ENCODE measurements at places on chromosomes 6 and 20.

DNA sequence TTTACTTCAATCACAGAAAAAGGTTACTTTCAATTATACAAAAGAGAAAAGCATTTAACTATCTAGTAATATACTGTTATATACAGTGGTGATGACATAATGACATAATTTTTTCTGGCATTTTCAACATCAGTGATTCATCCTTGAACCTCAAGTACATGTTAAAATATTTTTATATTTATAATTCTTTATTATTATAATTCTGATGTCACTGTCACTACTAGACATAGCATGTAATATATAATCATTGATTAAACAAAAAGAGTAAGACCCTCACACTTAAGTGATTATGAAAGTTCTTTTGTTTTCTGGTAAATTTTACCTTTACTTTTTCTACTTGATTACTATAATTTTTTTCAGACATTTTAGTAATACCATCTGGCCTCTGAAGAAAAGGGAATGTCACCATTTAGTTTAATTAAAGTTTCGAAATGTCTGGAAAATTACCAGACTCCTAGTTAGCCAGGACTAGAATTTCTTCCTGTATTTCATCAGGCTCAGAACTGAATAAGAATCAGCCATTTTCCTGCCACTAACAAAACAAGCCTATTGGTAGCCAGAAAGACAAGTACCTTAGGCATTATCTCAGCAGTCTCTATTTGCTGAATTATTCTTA, 71.5 kb downstream of the FILIP1 start:
- DNase-seq, result no peak

GRCh38 chr6:31892821-31893220, 4.7 kb downstream of the EHMT2 start:
- DNase-seq, result no peak

- DNase-seq, result no peak
These were observed 39.0 kb upstream of the CD93 start for GRCh38 chr20:23125159-23125558.

GRCh38 chr6:89131599-89131998, 13.7 kb upstream of the SRSF12 start:
- no peak for DNase-seq

- DNase-seq, result no peak
These were observed 47.0 kb downstream of the ZDHHC14 start for GRCh38 chr6:157427969-157428368.

DNA sequence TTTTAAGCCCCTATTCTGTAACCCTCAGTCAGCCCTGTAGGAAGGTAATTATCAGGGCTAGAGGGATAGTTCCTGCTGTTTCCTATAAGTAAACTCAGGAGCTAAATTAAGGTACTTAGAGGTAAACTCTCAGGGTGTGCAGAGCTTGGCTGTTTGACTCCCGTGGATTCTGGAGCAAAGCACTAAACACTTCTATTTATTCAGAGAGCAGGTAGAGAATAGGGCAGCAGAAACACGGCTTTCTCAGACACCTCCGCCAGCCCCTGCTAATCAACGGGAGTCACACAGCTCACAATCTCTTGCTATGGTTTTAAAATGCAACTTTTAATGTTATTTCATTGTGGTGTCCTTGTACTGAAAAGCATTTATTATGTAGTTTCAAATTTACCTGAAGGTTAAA, 21.8 kb downstream of the PRKN start:
- DNase-seq, result no peak

GRCh38 chr20:4491643-4492042, 230.1 kb upstream of the PRND start:
- no peak for DNase-seq

GRCh38 chr20:33370291-33370690, 31.0 kb downstream of the CDK5RAP1 start:
- peak; percentile 64 for DNase-seq

DNA sequence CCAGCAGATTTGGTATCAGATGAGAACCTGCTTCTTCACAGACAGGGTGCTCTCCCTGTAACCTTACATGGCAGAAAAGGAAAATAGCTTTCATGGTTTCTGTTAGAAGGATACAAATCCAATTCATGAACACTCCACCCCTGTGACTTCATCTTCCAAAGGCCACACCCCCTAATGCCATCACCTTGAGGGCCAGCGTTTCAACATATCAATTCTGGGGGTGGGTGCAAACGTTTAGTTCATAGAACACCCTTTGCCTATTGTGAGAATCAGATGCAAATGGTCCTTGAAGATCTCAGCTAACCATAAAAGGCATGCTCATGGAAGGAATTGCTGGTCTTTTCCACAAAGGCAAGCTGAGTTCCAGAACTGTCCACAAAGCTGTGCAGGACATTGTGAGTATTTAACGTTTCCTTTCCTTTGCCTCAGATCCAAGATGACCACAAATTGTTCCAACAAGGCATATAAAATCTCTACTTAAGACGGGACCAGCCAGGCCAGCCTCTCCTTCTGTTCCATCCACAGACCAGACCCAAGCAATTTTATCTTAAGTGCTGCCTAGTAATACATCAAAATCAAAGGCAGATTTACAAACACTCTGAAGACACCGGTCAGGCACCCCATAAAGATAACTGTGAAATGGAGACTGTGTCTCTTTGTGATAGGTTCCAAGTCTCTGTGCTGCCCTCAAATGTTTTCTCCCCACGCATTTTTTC, 34.7 kb upstream of the SSTR4 start:
- DNase-seq, result no peak

GRCh38 chr20:46895906-46896242, 1.2 kb downstream of the EYA2 start:
- no peak for DNase-seq

- no peak for DNase-seq
These were observed 29.3 kb upstream of the CTAGE9 start for GRCh38 chr6:131740161-131740560.

DNA sequence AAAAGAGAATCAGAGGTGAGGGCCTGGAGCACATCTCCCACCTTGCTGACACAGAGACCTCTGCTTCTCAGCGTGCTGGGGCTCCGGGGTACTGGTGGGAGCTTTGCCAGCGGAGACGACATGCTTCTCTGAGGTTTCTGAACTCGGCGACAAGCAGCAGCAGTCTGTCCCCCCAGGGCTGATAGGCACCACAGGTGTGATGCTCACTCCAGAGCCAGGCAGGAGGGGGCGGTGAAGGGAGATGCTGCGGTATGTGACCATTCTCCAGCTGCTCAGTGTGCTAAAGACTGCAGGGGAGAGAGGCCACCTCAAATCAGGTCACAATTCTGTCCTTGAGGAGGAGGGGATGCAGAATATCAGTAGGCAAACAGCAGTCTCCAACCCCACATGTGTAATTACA, 219.9 kb downstream of the ALDH8A1 start:
- DNase-seq, result no peak

- no peak for DNase-seq
These were observed 201.6 kb upstream of the SGK1 start for GRCh38 chr6:134519465-134519864.

DNA sequence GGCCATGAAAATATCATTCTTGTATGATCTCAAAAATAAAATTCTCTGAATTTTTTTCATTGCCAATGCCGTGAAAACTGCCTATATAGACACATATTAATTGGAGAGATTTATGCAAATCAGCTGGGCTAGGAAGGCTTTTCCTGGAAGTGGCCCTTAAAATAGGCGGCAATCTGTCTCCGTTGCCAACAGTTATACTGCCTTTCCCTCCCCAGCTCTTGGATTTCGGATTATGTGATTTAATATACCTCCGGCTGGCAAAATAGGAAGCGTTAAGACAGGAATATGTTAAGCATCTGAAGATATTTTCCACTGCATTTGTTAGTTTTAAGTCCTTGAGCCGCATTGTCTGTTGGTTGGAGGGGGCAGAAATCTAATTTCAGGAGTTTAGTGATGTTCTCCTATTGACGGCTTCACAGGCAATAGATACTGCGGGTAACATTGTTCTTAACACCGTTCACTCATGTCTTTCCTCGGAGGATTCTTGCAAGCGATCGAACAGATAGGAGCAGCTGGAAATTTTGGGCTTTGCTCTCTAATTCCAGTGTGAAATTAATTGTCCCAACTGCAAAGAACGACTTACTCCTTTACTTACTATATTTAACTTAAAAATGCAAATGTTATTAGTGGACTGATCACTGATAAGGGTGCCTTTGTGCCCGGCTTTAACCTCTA, 113.3 kb downstream of the LINC00237 start:
- no peak for DNase-seq

- peak; percentile 79 for DNase-seq
These were observed 668.6 kb downstream of the UTRN start for GRCh38 chr6:144953552-144954240.

DNA sequence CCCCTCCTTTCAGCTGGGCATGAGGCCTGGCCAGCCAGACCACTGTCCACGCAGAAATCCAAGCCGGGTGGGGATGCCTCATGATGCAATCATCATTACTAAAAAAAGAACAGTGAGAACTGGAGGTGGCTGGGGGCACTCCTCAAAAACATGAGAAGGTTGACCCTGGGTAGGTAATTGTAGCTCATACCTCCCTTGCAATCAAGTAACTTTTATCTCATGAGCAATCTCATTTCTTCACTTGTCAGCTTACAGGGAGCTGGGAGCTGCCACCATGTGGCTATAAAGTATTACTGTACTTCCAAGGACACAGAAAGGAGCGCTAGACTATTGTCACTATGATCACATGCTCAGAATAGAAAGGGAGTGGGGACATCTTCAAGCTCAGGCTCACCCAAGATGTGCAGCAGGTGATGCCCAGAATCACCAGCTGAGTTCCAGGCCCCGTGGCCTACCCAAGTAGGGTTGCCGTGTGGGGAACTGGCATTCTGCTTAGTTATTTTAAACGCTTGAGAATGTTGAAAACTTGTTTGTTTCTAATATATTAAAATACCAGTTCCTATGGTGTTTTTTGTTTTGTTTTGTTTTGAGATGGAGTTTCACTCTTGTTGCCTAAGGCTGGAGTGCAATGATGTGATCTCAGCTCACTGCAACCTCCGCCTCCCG, 3.0 kb upstream of the CDH26 start:
- no peak for DNase-seq

GRCh38 chr6:131159578-131159977, 24.3 kb downstream of the AKAP7 start:
- no peak for DNase-seq

DNA sequence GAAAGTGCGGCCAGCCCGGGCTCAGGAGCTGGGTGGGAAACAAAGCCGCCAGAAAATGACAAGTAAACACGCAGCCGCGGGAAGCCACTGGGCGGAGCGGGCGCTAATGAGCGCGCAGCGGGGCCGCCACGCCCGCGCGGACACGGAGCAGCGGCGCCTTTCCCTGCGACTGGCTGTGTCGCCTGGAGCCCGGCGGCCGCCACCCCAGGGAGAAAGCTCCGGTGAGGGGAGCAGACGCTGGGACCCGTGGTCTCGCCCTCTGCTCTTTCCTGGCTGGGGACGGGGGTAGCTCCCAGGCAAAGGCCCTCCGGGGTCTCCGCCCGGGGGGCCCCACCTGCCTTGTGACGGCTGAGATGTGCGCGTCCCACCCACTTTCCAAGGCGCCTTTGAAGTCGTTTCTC, 54.9 kb downstream of the PRR18 start:
- DNase-seq, result no peak

DNA sequence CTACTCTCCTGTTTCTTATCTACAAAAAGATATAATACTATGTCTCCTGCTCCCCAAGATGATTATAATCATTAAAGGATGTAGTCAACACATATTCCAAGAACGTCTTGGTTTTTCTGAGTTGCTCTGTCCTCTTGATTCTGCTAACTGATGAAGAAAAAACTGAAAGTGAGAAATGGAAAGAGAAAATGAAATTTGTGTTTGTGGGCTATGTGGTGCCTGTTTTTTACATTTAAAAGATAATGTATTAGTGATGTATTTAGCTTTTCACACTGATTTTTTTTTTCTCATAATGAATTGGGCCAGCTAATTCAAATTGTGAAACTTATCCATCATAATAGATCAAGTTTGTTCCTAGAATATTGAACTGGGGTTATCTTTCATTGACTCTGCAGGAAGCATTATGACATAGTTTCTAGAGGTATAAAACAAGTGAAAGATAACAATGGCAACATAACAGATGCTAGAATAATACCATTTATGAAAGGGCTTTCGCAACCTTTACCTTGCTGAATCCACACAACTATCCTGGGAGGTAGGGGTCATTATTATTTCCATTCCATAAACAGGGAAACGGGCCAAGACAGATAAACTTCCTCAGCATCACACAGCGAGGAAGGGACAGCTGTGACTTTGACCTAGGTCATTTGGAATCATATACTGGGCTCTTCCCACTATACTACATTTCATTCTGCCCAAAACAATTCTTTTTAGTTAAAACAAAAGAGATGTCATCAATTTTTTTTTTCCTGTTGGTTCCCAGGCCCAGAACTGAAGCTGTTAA, 336.7 kb downstream of the GJA1 start:
- DNase-seq, result no peak

DNA sequence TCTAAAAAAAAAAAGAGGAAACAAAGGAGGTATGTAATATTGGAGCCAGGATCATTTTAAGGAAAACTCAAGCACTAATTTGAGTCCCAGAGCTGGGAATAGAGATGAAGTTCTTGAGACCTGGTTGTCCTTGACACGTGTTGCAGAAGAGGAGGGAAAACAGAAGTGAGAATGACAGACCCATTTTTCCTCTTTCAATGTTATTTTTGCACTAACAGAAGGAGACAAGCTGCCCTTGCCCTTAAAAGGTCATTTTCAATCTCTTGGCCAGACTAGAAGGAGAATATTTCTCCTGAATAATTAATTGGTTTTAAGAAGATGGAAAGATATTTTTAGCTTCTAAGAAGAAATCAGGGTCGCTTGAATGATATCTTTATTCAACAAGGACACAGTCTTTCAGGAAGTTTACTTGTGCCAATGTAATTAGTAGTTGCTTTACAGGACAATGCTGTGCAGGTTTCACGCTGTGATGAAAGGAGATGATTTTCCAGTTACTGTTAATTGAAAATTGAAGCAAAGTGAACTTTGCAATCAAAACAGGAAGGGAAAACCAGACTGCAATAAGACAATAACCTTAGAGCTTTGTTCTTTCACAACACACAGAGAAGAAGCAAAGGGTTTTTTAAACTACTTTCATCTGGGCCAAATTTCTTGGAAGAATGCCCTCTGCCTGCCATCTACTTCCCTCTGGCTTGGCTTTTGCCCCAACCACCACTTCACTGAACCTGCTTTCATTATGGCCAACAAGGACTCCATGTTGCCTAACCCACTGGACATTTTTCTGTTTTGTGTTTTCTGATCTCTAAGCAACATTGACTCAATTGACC, 107.8 kb upstream of the SHLD1 start:
- no peak for DNase-seq

Data from kidney glomerular epithelial cell (primary cell).